ENCODE measurements at places on chromosomes 2 and 18. TPM values are rescaled to one million over a fixed set of nuclear protein-coding genes. Genes with fewer than 3 reads are reported as not detected.

- no peak overlapping the region for H3K4me3 ChIP-seq
- no peak for DNase-seq
- no peak overlapping the region for H3K27ac ChIP-seq
- H3K4me1 ChIP-seq = no peaks in the 10 kb centered on the region
Measured at GRCh38 chr2:13156916-13157315, 440.2 kb downstream of the TRIB2 start.

DNA sequence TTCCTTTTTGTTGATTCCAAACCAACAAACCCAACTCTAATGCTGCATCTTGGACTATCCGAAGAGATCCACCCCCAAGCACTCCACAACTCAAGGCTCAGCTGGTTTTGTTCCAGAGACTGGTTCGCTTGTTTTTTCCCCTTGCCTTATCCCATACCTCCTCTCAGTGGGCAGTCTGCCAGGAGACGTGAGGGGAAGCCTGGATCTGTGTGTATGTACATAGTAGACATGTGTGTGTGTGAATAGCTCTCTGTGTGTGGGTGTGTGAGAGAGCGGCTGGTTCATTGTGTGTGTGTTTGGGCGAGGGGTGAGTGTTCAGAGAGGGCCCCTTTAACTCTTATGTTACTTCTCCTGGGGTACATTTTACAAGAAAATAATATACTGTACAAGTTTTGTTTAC is 94.4 kb downstream of the NRP2 start:
- DNase-seq = no peak
- peaks cover 3% of the 10 kb centered on the region for H3K4me1 ChIP-seq
- H3K27ac ChIP-seq = no peak overlapping the region
- no peaks in the 10 kb centered on the region for H3K36me3 ChIP-seq
- H3K4me3 ChIP-seq = no peak overlapping the region
- peaks cover 13% of the 10 kb centered on the region for H3K27me3 ChIP-seq

DNA sequence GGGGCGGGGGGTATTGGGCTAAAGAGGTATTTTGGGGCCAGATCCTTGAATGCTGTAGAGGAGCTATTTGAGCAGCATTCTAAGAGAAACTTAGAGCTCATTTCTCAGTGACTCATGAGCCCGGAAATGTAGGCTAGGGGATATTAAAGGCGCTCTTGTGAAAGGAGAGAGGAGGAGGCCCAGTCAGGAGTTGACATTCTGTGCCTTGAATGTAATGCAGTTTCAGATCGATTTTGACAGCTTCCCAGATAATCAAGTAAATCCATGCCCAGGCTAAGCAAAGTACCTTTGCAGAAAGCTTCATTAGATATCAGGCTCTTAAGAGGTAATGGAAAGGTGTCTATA is 1.5 kb downstream of the CAB39 start:
- peaks cover 41% of the 10 kb centered on the region for H3K4me1 ChIP-seq
- H3K36me3 ChIP-seq = peaks cover 32% of the 10 kb centered on the region
- peak overlapping the region; percentile 89 for H3K27ac ChIP-seq
- peak overlapping the region; percentile 92 for H3K4me3 ChIP-seq
- DNase-seq = peak; percentile 86

- H3K27me3 ChIP-seq = no peaks in the 10 kb centered on the region
- no peaks in the 10 kb centered on the region for H3K4me1 ChIP-seq
- no peak overlapping the region for H3K4me3 ChIP-seq
- H3K36me3 ChIP-seq = no peaks in the 10 kb centered on the region
- no peak overlapping the region for H3K27ac ChIP-seq
Measured at GRCh38 chr2:240367721-240368120, 67.7 kb upstream of the GPC1 start.

- no peak overlapping the region for H3K4me3 ChIP-seq
- no peak for DNase-seq
- H3K4me1 ChIP-seq = no peaks in the 10 kb centered on the region
- no peaks in the 10 kb centered on the region for H3K36me3 ChIP-seq
Measured at GRCh38 chr2:127175751-127176354, 44.2 kb downstream of the CYP27C1 start.

DNA sequence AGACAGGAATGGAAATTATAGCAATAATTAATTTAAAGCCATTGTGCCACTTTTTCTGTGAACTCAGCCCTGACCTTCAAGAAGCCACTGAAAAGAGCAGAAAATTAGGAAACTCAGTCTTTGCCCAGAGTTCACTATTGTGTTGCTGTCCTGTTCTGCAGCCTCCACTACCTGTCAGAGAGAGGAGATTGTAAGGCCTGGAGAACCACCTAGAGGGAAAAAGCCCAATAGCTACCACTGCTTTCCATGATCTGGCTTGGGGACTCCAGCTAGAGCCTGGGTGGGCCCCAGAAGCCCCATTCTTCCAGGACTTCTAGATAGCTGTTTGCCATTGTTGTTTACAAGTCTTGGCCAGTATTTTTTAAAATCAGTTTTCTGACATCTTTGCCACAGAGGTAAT is 176.1 kb upstream of the KLF7 start:
- no peak overlapping the region for H3K4me3 ChIP-seq
- H3K4me1 ChIP-seq = peaks cover 23% of the 10 kb centered on the region
- H3K27ac ChIP-seq = no peak overlapping the region
- no peak for DNase-seq
- H3K27me3 ChIP-seq = no peaks in the 10 kb centered on the region
- no peaks in the 10 kb centered on the region for H3K36me3 ChIP-seq

GRCh38 chr2:59770651-59771050 is 782.8 kb downstream of the BCL11A start:
- no peaks in the 10 kb centered on the region for H3K4me1 ChIP-seq
- no peak for DNase-seq
- H3K4me3 ChIP-seq = no peak overlapping the region
- H3K27ac ChIP-seq = no peak overlapping the region

DNA sequence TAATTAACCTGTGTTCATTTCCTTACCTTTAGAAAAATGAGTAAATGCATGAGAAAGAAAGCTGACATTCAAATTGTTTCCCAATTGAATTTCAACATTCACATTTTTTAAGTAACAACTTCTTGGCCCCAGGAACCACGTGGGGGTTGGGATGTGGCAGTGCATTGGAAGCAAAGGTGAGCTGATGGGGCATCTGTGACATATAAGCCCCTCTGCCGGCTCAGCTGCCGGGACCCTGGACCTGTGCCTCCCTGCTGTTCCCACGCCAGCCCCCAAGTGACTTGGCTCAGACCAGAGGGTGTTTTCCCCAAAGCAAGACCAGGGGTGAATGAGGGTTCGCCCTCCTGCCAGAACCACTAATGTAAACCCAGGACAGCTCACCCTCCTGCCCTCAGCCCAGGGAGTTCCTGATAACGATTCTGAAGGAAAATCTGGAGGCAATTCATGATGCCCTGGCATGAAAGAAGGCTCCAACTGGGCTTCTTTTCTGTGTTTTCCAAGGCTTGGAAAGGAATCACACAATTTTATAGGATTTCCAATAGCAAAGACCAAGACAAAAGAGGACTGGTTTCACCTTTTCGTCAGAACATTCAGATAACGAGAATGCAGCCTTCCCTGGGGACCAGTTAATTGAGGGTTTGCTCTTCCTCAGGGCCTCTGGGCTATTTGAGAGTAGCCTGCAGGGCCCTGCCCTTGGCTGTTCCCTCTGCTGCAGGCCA is 193.2 kb upstream of the TWIST2 start:
- no peak overlapping the region for H3K4me3 ChIP-seq
- H3K36me3 ChIP-seq = no peaks in the 10 kb centered on the region
- H3K27ac ChIP-seq = no peak overlapping the region
- H3K4me1 ChIP-seq = no peaks in the 10 kb centered on the region
- peaks cover 3% of the 10 kb centered on the region for H3K27me3 ChIP-seq

GRCh38 chr2:203591642-203592041 is 56.5 kb upstream of the RAPH1 start:
- peaks cover 51% of the 10 kb centered on the region for H3K27me3 ChIP-seq
- no peak overlapping the region for H3K4me3 ChIP-seq
- no peak overlapping the region for H3K27ac ChIP-seq
- DNase-seq = no peak
- H3K4me1 ChIP-seq = peaks cover 13% of the 10 kb centered on the region

DNA sequence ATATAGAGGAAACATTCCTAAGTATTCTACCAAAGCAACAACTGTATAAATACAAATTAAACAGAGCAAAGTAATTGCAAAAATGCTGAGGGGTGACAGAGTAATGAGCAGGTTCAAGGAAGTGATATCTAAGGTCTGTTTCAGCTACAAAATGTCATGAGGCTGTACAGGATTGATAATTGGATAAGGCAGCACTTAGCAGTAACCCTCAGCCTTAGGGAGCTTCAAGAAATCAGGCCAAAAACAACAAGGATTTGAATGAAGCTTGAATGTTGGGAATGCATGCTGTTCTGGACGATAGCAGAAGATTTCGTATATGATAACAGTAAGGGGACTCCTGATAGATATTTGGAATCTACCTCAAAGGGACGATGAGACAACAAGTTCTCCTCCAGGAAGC is 142.0 kb upstream of the MMADHC start:
- no peaks in the 10 kb centered on the region for H3K27me3 ChIP-seq
- DNase-seq = no peak
- H3K4me3 ChIP-seq = no peak overlapping the region
- no peaks in the 10 kb centered on the region for H3K36me3 ChIP-seq
- no peak overlapping the region for H3K27ac ChIP-seq

DNA sequence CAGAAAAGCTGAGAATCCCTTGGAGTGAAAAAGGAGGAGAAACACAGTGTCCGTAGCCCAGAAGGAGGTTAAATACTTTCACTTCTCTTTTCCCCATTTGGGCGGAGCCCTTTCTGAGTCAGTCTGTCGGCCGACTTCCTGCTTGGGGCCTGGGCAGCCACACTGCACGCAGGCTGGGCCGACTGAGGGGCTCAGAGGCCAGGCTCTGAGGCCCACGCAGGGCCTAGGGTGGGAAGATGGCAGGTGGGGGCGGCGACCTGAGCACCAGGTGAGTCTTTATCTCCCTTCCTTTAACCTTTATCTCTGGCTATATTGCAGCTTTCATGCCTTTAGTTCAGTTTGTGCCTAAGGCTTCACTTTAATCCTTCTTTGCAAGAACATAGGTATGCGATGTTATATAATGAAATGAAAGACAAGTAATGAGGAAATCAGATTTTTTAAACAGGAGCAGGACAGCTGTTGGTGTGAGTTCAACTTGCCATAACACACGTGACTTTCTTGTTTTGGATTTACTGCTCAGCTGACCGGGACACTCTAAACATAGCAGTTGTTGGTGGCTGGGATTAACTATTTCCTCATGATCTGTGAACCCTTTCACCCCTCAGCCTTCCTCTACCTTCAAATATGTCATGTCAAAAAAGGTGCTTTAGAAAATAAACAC is at the start of gene SP100:
SP100 (plus strand) TSS at position 141 of the 661 bp plus-strand sequence; CDS start at position 237, 96 bp downstream.
- peak; percentile 95 for DNase-seq
- peaks cover 68% of the 10 kb centered on the region for H3K4me1 ChIP-seq
- no peaks in the 10 kb centered on the region for H3K27me3 ChIP-seq

GRCh38 chr18:47409519-47409918 is 158.1 kb upstream of the SKOR2 start:
- no peak overlapping the region for H3K27ac ChIP-seq
- H3K4me1 ChIP-seq = no peaks in the 10 kb centered on the region
- H3K36me3 ChIP-seq = no peaks in the 10 kb centered on the region

DNA sequence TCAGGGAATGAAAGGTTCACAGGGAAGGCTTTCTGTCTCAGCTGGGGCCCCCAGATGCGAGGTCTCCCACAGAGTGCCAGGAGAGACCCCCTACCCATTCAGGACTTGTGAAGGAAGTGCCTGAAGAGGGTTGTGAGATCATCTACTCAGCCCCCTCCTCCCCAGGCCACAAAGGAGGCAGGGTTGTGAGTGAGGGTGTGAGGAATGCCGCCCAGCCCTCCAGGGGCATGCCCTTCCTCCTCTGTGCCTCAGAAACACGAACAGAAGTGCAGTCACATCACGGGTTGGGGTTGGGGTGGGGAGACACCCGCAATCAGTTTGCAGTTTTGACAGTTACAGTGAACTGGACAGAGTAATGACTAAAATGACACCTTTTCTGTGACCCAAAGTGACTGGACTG is 5.0 kb downstream of the MAL start:
- no peaks in the 10 kb centered on the region for H3K27me3 ChIP-seq
- peak overlapping the region; percentile 56 for H3K27ac ChIP-seq
- peaks cover 54% of the 10 kb centered on the region for H3K4me1 ChIP-seq
- DNase-seq = no peak
- H3K36me3 ChIP-seq = peaks cover 58% of the 10 kb centered on the region
- H3K4me3 ChIP-seq = peak overlapping the region; percentile 55

DNA sequence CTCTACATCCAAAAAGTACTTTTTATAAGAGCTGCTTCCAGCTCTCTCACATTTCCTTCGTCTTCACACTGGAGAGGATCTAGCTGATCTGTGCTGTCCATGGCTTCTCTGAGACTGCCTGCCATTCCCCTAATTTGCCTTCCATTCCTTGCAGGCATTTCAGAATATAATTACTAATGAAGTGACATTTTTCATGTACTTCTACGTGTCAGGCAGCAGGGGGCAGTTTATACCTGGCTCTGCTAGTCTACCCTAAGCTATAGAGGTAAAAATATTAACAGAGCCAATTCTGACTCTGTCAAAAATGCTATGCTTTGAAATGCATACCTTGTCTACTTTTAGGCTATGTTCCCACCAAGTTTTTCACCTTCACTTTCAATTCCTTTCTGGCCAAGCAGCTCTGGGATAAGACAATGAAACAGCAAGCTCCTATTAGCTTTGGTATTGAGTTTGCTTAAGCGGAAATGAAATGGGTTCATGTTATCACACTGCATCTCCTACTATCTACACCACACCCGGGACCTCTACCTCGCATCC is 81.9 kb downstream of the MEP1B start:
- no peaks in the 10 kb centered on the region for H3K4me1 ChIP-seq
- DNase-seq = peak; percentile 60
- no peak overlapping the region for H3K27ac ChIP-seq
- H3K4me3 ChIP-seq = no peak overlapping the region
- H3K27me3 ChIP-seq = peaks cover 5% of the 10 kb centered on the region
- no peaks in the 10 kb centered on the region for H3K36me3 ChIP-seq

GRCh38 chr2:127479219-127479825 is 47.0 kb downstream of the IWS1 start:
- no peaks in the 10 kb centered on the region for H3K27me3 ChIP-seq
- H3K4me1 ChIP-seq = no peaks in the 10 kb centered on the region
- H3K4me3 ChIP-seq = no peak overlapping the region
- no peak overlapping the region for H3K27ac ChIP-seq
- no peak for DNase-seq
- peaks cover 34% of the 10 kb centered on the region for H3K36me3 ChIP-seq

DNA sequence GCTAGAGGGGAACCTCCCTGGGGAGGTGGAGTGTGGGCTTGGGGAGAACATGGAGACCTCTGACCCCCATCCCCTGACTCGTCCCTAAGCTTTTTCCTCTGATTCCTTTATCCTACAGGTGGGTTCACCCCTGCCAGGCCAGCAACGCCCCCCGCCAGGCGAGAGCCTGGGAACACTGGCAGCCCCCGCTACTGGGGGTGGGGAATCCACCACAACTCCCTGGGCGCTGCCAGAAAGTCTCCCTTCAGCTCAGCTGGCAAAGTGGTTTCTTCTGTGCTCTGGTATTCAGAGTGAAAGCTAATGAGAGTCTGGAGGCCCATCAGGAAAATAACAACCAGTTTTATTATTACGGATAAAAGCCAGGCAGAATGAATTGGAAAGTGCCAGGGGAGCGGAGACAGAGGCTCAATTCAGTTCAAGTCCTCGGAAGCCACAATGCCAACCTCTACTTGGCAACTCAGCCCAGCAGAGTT is 2.8 kb downstream of the DIPK1C start:
- no peak overlapping the region for H3K4me3 ChIP-seq
- DNase-seq = no peak
- H3K27ac ChIP-seq = no peak overlapping the region
- H3K27me3 ChIP-seq = peaks cover 62% of the 10 kb centered on the region
- H3K36me3 ChIP-seq = no peaks in the 10 kb centered on the region

The EGR4 gene
- total RNA-seq = 1.2 TPM

The PLCL1 gene
- 0.45 TPM for total RNA-seq

The RGPD4 gene
- total RNA-seq = not detected

The EVX2 gene
- total RNA-seq = not detected

The KANSL1L gene
- 5.0 TPM for total RNA-seq

The AGXT gene
- not detected for total RNA-seq

The CLIP4 gene
- total RNA-seq = 24.1 TPM

The KCNE4 gene
- not detected for total RNA-seq

The PRSS56 gene
- not detected for total RNA-seq

The CDK15 gene
- not detected for total RNA-seq

The ANKRD30B gene
- total RNA-seq = not detected

Measured in activated CD4-positive, alpha-beta T cell treated with anti-CD3 and anti-CD28 coated beads, Interleukin-2, amount 10 ng/mL, durations not matched to agents 24 days and 14 days (primary cell).